ENCODE measurements at places on chromosomes 4 and X.

- no peak for DNase-seq
Measured at GRCh38 chr4:168854350-168854921, 155.6 kb downstream of the CBR4 start.

- DNase-seq: no peak
Measured at GRCh38 chr4:24473309-24473721, 111.0 kb downstream of the DHX15 start.

DNA sequence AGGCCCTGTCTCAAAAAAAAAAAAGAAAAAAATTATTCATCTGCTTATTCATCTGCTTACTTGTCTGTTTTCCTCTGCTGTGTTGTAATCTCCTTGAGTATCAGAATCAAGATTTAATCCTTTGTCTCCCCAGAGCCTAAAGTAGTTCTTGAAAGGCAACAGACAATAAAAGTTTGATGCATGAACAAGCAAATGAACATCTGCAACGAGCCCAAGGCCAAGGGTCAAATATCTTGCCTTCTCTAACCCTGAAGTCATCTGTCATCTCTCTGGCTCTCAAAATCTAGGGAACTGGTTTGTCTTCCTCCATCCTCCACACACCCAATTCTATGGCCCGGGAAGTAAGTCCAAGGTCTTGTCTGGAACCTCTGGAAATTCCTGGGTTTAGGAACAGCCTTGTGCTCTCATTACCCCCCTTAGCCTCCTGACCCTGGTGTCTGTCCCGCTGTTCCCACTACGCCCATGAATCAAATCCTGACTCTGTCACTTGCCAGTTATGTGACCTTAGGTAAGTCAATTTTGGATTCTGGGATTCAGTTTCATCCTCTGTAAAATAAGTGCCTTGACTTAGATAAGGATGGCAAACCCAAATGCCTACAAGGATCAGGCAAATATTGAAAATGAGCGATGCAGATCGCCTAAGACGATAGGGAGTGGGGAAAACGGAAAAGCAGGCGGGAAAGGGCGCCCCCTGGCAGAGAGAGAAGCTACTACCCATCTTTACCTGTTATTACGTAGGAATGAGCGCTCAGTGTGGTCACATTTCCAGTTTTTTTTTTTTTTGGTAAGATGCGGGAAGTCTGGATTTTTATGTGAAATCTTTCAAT lies 102.7 kb upstream of the DHX15 start:
- DNase-seq: no peak

- DNase-seq: no peak
Measured at GRCh38 chr4:47838445-47838844, 578 bp upstream of the CORIN start.

DNA sequence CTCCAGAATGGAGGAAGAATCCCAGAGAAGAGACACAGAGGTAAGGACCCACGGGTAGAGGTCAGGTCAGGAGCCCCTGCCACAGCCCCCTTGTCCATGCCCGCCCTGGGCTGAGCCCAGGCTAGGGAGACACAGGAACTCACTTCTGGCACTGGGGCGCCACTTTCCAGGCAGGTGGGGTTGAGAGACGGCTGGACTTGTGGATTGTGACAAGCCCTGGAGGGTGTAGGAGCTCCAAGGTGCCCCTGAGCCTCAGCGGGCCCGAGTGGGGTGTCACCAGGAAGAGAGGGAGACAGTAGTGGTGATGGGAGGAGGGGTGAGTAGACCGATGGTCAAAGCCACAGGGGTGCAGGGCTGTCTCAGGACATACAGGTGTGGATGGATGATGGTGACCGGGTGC lies 58.9 kb downstream of the WFS1 start:
- no peak for DNase-seq

DNA sequence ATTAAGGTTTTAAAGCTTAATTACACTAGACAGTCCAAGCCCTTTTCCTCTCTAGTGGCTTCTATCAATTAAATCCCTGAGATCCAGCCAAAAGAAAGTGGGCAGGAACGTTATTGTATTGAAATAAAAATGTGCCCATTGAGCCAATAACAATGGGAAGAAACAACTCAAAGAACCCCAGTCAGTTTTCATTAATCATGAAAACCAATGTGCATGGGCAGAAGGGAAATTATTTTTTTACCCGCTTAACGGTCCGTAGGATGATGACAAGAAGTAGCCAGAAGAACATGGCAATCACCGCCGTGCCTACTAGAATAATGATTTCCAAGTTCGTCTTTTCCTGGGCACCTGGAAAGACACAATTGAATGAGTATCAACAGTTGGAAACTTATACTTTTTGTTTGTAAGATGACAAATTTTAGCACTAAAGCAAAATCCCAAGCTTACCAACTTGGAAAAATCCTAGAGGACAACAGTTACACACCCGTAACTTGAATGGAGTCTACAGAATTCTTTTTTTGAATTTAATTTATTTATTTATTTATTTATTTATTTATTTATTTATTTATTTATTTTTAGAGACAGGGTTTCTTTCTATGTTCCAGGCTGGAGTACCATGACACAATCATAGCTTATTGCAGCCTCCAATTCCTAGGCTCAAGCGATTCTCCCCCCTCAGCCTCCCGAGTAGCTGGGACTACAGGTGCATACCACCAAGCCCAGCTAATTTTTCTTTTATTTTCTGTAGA lies 26.8 kb downstream of the KDR start:
- DNase-seq: no peak

DNA sequence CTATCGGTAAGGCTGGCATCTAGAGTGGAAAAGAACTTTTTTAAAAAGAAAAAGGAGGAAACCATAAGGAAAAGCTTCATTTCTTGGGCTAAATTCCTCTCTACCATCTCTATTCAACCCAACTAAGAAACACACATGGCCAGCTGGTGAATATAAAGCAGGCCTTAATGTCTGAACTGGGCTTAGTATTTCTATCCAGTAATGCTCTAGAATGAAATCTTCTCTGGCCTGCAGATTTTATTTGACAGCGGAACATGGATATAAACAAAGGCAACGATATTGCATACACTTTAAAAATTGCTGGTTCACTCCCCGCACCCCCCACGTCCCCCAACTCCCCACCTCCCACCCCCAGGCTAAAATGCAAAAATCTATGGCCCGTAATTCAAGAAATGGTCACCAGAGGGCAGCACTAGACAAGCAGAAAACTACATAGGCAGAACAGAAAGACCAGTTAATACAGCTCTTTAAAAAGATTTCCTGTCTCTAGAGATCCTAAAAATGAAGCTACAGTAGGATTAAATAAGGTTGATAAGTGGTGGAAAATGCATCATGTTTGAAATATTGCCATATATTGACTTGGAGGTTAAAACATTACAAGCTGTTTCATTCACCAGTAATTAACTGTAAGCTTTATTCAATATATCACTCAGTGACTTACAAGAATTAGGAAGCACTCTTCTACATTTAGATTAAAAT lies 155.2 kb upstream of the GALNT7 start:
- no peak for DNase-seq

DNA sequence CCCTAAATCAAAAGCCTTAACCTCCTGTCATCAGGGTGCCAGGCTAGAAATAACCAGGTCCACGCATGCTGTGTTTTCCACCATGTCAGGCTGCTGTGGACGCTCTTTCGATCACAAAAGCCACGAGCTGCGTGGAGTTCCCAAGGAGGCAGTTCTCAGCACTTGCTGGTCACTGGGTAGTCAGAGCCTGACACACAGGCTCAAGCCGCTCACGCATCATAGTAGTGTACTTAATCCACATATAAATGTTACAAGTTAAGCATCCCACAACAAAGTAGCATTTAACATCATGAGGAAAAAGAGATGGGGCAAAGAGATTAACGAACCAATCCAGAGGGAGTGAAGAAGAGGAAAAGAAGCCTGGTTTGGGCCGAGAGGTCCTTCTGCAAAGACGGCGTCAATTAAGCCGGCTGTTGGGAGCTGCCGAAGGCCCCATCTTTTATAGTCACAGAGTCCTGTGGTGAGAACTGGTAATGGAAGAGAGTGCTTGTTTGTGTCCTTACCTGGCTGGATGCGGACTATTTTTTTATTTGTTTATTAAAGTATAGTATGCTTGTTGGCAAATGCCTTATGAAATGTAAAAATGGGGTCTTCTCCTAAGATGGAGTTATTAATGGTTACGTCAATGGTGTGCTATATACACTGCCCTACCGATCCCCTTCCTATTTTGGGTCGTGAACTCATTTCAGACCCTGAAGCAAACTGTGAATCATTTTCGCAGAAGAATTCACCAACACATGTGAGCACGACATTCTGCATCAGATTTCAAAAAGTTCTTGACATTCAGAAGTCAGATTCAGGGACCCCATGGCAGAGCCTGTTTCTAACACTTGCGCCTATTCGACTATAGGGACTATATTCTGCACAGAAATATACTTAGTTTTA lies 675 bp downstream of the PRIMPOL start:
- no peak for DNase-seq

DNA sequence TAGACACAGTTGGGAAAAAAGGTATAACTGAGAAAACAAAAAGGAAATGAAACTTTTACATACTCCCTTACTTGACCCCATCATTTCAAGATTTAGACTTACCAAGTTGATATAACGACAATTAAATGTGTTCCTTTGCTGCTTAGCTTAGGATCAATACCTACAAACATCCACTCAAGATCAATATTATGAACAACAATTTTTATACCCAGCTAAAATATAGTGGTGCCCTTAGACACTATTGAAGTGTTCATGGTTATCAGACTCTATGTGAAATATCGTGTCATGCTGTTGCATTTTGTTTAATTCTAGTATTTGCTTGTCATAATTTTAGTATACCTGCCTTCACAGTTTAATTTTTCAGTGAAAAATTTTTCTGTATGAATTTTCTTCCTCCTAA lies 4.2 kb downstream of the ARSH start:
- DNase-seq: no peak

DNA sequence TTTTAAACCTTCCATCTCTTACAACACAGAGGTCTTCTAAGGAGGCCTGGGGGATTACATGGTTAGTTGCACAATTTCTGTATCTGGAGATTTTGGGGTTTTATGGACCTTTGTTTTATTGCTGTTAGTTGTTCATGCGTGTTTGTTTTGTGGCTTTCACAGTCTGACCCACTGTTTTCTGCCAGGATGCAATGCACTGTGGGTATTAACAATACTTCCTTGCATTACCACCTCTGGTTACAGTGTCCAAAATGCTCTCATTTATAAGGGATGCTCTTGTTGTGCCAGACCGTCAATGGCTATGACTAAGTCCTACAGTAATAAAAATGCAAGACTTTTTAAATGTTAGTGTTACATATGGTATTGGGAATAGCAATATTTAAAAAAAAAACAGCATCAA lies 730.2 kb downstream of the KCTD8 start:
- DNase-seq: no peak

All from stimulated activated CD4-positive, alpha-beta T cell treated with anti-CD3 and anti-CD28 coated beads, Interleukin-1b, Interleukin-23, amount 100 ng/mL, for 1 hour (primary cell).